Activated T-helper 2 cell treated with anti-CD3 and anti-CD28 coated beads, Interferon-gamma antibody, Interleukin-2, Interleukin-4, amounts not matched to agents 10 μg/mL and 5 μg/mL and 100 μg/mL, durations not matched to agents 14 hours and 24 hours and 36 hours (primary cell): ENCODE measurements at places on chromosomes 3 and 15. TPM values are rescaled to one million over a fixed set of nuclear protein-coding genes. Genes with fewer than 3 reads are reported as not detected.

Gene AMT
- total RNA-seq = 3.9 and 5.0 TPM in 2 replicates

Gene BTD
- 3.9 and 4.8 TPM in 2 replicates for total RNA-seq

Gene GP5
- 0.23 and 0.28 TPM in 2 replicates for total RNA-seq

Gene BTLA
- 31.1 and 35.7 TPM in 2 replicates for total RNA-seq

Gene SMC4
- total RNA-seq = 180 and 194 TPM in 2 replicates

Gene ALDH1A3
- not detected in 2 replicates for total RNA-seq

Gene GOLGA6B
- not detected in 2 replicates for total RNA-seq

DNA sequence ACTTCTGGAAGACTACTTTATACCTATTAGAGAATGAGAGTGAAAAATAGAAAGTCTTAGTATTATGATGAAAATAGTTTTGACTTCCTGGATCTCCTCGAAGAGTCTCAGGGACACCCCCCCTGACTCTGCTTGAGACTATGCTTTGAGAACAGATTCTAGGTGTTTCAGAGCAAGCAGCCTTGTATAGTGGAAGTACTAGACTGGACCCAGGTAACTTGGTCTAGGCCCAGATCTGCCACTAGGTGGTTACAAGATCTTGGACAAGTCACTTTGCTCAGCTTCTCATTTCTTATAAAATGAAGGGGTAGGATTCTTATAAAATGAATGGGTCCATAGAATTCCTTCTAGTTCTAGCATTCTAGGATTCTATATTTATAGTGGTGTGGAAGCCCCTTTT is 9.1 kb downstream of the ABHD5 start:
- no peaks in the 10 kb centered on the region for H3K27me3 ChIP-seq
- H3K27ac ChIP-seq = no peak overlapping the region
- peaks cover 6% of the 10 kb centered on the region for H3K4me1 ChIP-seq
- DNase-seq = no peak

GRCh38 chr3:79843180-79843579 is 75.4 kb upstream of the ROBO1 start:
- no peak overlapping the region for H3K27ac ChIP-seq
- no peak for DNase-seq
- H3K36me3 ChIP-seq = no peaks in the 10 kb centered on the region
- no peaks in the 10 kb centered on the region for H3K27me3 ChIP-seq
- H3K4me1 ChIP-seq = no peaks in the 10 kb centered on the region

DNA sequence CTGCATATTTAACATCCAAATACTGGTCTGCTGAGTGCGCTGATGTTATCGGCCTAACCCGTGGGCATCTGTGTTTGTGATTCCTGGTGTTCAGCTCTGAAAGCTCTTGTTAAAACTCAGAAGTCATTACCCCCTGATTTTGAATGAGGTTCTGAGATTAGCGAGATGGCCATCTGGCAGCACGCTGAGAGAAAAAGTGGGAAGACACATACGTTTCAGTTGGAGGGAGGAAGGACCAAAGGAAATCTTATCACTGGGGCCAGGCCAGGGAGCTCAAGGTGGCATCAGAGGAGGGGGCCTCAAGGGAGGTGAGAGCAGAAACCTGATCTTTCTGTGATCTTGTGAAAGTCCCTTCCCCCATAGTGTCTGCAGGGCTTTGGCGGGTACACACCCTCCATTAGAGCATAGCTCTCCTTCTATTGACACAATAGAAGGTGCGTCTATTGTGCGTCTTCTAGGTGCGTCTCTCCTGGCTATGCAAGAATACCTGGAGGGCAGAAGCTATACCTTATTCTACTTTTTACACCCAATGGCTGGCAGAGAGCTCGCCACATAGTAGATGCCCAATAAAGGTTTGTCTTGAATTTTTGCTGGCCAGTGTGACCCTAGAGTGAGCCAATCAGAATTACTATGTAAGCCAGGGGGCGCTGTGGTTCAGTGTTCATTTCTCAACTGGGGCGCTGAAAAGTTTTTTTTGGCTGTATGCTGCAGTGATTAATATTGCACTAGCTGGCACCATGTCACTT is 182.4 kb downstream of the SHQ1 start:
- H3K36me3 ChIP-seq = no peaks in the 10 kb centered on the region
- DNase-seq = peak; percentile 19
- no peaks in the 10 kb centered on the region for H3K4me1 ChIP-seq
- H3K27ac ChIP-seq = no peak overlapping the region

GRCh38 chr15:25848784-25849156 is 14.4 kb downstream of the ATP10A start:
- H3K36me3 ChIP-seq = peaks cover 41% of the 10 kb centered on the region
- no peak for DNase-seq
- peak overlapping the region; percentile 99 for H3K27ac ChIP-seq
- H3K4me1 ChIP-seq = peaks cover 77% of the 10 kb centered on the region
- H3K27me3 ChIP-seq = no peaks in the 10 kb centered on the region

GRCh38 chr15:40366457-40367370 is 8.7 kb downstream of the DISP2 start:
- H3K4me1 ChIP-seq = peaks cover 11% of the 10 kb centered on the region
- H3K27ac ChIP-seq = no peak overlapping the region
- peaks cover 13% of the 10 kb centered on the region for H3K27me3 ChIP-seq
- H3K36me3 ChIP-seq = no peaks in the 10 kb centered on the region
- H3K4me3 ChIP-seq = peak overlapping the region; percentile 74

- H3K27me3 ChIP-seq = peaks cover 19% of the 10 kb centered on the region
- no peaks in the 10 kb centered on the region for H3K4me1 ChIP-seq
- H3K27ac ChIP-seq = no peak overlapping the region
- no peak overlapping the region for H3K4me3 ChIP-seq
- DNase-seq = no peak
- no peaks in the 10 kb centered on the region for H3K36me3 ChIP-seq
Measured at GRCh38 chr3:190739641-190740185, 122.8 kb downstream of the GMNC start.

GRCh38 chr3:4522947-4523346 is 29.8 kb downstream of the ITPR1 start:
- peaks cover 34% of the 10 kb centered on the region for H3K4me1 ChIP-seq
- H3K27me3 ChIP-seq = no peaks in the 10 kb centered on the region
- H3K27ac ChIP-seq = no peak overlapping the region

DNA sequence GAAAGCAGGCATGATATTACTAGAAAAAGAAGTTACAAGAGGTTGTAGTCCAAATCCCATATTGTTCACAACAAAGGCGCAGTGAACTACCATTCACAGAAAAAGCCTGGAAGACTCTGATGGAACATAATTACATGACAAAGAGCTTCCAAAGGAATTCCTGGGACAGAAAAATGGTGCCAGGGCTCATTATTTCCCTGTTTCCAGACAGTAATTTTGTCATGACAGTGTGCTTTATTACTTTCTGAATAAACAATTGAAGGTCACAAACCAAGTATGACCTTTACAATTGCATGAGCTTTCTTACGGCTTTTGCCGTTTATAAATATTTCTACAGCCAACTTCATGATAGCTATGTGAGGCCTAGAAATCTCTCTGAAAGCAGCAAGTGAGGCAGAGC is 61.0 kb downstream of the CYFIP1 start:
- no peaks in the 10 kb centered on the region for H3K27me3 ChIP-seq
- no peaks in the 10 kb centered on the region for H3K36me3 ChIP-seq
- H3K4me3 ChIP-seq = no peak overlapping the region
- no peaks in the 10 kb centered on the region for H3K4me1 ChIP-seq
- H3K27ac ChIP-seq = no peak overlapping the region
- DNase-seq = no peak

- H3K4me3 ChIP-seq = no peak overlapping the region
- no peak for DNase-seq
- no peak overlapping the region for H3K27ac ChIP-seq
- H3K27me3 ChIP-seq = no peaks in the 10 kb centered on the region
Measured at GRCh38 chr3:9067352-9067975, 104.2 kb upstream of the RAD18 start.

DNA sequence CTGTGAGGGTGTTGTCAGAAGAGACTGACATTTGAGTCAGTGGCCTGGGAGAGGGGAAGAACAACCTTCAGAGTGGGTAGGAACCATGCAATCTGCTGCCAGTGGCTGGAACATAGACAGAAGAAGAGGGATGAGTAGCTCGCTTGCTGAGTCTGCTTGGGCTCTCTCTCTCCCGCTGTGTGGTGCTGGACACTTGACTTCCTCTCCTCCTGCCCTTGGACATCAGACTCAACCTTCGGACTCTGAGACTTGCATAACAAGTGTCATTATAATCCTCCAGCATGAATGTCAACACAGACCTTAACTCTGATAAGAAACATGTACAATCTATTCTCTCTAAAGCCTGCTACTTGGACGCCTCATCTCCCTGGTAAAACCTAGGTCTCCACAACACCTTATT is 5.9 kb upstream of the NMD3 start:
- H3K27ac ChIP-seq = no peak overlapping the region
- peaks cover 20% of the 10 kb centered on the region for H3K27me3 ChIP-seq
- no peak overlapping the region for H3K4me3 ChIP-seq

DNA sequence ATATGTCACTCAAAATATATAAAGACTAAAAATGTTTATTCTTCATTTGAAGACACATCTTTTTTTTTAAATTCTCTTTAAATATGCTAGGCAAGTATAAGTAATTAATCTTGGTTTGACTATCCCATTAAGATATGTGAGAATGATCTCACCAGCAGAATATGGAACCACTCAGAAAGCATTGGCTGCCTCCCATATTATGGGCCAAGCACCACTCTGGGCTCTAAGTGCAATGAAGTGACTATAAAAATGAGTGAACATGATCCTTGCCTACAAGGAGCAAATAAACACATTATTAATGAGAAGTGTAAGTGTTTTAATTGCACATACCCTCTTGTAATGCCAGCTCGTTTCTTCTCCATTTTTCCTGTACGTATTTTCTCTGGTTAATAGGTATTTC is 328.5 kb downstream of the NAALADL2 start:
- H3K27ac ChIP-seq = no peak overlapping the region
- no peaks in the 10 kb centered on the region for H3K27me3 ChIP-seq
- DNase-seq = no peak
- H3K4me1 ChIP-seq = no peaks in the 10 kb centered on the region
- H3K4me3 ChIP-seq = no peak overlapping the region
- no peaks in the 10 kb centered on the region for H3K36me3 ChIP-seq

- H3K4me3 ChIP-seq = no peak overlapping the region
- H3K27me3 ChIP-seq = peaks cover 38% of the 10 kb centered on the region
- no peak overlapping the region for H3K27ac ChIP-seq
- no peak for DNase-seq
- H3K4me1 ChIP-seq = peaks cover 3% of the 10 kb centered on the region
- no peaks in the 10 kb centered on the region for H3K36me3 ChIP-seq
Measured at GRCh38 chr3:190105876-190106275, 14.8 kb downstream of the P3H2 start.

DNA sequence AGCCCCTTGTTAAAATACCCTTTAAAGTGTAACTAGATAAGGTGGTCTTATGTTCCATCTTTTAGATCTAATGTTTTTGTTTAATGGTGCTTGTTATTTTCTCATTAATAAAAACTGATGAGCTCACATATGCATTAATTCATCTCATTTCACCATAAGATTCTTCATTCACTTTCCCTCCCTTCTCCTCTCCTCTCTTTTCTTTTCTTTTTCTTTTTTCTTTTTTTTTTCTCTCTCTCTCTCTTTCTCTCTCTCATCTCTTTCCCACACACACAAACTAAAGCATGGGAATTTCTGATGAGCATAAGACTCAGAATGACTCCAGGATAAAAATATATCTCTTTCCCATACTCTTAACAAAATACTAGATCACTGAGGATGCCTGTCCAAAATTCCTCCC is 49.6 kb downstream of the MECOM start:
- no peak overlapping the region for H3K27ac ChIP-seq
- DNase-seq = no peak
- H3K36me3 ChIP-seq = no peaks in the 10 kb centered on the region
- no peak overlapping the region for H3K4me3 ChIP-seq
- peaks cover 5% of the 10 kb centered on the region for H3K27me3 ChIP-seq

- H3K4me3 ChIP-seq = no peak overlapping the region
- H3K36me3 ChIP-seq = peaks cover 65% of the 10 kb centered on the region
- DNase-seq = no peak
Measured at GRCh38 chr3:142211034-142211433, 14.4 kb downstream of the GK5 start.

DNA sequence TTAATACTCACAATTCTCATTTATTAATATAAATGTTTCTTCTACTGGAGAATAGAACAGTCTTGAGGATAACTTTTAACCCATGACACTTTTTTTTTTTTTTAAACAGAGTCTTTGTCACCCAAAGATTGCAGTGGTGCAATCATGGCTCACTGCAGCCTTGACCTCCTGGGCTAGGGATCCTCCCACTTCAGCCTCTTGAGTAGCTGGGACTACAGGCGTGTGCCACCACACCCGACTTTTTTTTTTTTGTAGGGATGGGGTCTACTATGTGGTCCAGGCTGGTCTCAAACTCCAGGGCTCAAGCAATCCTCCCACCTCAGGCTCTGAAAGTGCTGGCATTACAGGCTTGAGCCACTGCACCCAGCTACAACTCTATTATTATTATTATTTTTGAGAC is 34.5 kb downstream of the PIK3CB start:
- H3K36me3 ChIP-seq = no peaks in the 10 kb centered on the region
- DNase-seq = no peak
- no peak overlapping the region for H3K4me3 ChIP-seq
- no peak overlapping the region for H3K27ac ChIP-seq

- no peak for DNase-seq
- no peaks in the 10 kb centered on the region for H3K27me3 ChIP-seq
- no peaks in the 10 kb centered on the region for H3K36me3 ChIP-seq
- no peak overlapping the region for H3K4me3 ChIP-seq
Measured at GRCh38 chr15:86756688-86757087, 677.0 kb downstream of the AGBL1 start.

DNA sequence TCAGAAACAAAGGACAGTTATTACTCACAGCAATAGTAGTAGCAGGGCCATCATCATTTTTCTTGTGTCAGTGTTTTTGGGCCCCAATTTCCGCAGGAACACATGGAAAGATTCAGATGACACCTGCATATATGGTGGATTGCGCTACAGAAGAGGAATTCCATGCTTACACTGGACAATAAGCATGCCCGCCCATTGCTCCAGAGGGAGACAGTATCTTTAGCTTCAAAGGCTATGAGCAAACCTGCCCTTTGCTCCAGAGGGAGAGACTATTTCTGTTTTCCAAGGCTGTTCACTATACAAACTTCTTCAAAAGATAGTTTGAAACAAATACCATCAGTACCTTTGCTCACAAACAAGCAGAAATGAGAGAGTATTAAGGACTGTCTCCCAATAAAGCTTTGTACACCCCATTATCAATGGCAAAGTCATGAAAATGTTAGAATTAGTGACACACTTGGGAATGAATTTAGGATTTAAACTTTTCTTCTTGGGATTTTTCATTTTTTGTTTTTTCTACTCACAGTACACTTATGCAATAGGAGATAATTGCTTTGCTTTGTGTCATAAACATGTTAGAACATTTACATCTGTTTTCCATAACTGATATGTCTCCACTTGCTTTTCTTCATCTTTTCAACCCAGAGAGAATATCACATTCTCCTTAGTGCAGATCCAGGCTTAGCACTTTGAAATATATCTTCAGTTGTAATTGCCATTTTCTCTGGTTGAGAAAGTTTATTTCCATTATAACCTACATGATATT is 564.5 kb upstream of the ZNF717 start:
- no peak overlapping the region for H3K4me3 ChIP-seq
- DNase-seq = no peak
- no peaks in the 10 kb centered on the region for H3K27me3 ChIP-seq
- H3K36me3 ChIP-seq = no peaks in the 10 kb centered on the region

GRCh38 chr3:111954228-111954990 is 24.4 kb upstream of the ABHD10 start:
- no peak for DNase-seq
- no peaks in the 10 kb centered on the region for H3K36me3 ChIP-seq
- no peak overlapping the region for H3K4me3 ChIP-seq
- H3K4me1 ChIP-seq = peaks cover 2% of the 10 kb centered on the region
- H3K27me3 ChIP-seq = peaks cover 23% of the 10 kb centered on the region
- H3K27ac ChIP-seq = no peak overlapping the region
